ENCODE measurements at places on chromosomes 11 and 22.

DNA sequence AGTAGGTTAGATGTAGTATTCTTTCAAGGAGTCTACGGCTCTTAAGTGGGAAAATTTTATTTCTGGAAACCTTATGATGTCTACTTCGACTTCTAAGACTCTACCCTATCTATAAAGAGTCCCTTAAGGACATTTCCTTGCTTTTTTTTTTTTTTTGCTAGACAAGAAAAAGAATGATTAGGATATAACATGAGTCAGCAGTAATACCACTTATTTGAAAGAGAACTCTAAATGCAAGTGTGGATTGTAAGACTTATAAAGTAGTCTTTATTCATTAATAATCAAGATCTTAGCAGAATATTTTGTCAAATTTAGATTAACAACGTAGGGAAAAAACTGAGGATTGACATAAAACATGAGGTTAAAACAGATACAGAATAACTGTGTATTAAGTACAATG, 71.0 kb downstream of the DKK3 start:
- ATAC-seq: no peak

DNA sequence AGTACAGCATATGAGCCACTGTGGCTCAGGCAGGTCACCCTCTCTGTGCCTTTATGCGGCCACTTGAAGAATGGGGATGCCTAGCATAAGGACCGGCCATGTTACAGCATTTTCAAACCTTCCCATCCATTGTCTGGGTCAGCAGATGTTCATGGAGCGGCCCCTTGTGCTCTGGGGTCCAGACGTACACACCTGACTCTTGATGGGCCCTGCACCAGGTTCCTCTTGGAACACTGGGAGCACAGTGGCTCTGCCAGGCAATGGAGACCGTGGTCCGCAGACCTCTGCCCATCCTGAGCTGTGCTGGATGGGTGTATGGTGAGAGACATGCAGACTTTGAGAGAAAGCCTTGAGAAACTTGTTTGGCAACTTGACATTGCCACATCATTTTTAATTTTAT, 9.8 kb downstream of the PRDM11 start:
- ATAC-seq: no peak

- no peak for ATAC-seq
These were observed 52.1 kb upstream of the SHANK2 start for GRCh38 chr11:71304491-71304890.

DNA sequence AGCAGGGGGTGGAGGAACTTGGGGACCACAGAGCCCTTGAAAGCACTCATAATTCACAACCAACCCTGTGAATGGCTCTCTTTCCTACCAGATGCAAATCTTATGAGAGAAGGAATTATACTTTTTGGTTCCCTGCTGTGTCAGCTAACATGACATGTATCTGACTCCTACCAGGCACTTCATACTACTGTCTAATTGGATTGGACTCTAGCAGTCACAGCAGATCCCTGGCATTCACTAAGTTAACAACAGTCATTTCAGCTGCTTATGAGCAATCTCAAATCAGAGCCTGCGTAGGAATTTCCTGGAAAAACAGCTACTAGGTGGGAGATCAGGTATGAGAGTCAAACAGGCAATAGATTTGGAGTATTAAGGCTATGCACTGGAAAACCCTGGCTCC, 11.1 kb upstream of the ENDOD1 start:
- ATAC-seq: no peak

- ATAC-seq: no peak
These were observed 13.4 kb downstream of the CRYBA4 start for GRCh38 chr22:26635117-26635516.

GRCh38 chr11:24478718-24479117, 18.1 kb upstream of the LUZP2 start:
- no peak for ATAC-seq

DNA sequence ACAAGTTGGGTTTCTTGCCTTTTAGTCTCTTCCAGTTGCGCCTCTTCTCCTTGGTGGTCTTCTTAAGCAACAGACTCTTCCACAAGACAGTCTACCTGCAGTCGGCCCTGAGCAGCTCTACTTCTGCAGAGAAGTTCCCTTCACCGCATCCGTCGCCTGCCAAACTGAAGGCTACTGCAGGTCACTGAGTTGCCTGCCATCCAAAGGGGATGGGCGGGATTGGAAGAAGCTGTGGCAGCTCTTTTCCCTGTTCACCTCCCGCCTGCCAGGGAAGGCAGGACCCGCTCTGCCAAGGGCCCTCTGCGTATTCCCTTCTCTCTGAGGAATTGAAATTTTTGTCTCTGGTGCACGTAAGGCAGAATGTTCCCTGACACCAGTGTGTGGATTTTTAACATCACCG, 9.2 kb upstream of the STT3A start:
- no peak for ATAC-seq

DNA sequence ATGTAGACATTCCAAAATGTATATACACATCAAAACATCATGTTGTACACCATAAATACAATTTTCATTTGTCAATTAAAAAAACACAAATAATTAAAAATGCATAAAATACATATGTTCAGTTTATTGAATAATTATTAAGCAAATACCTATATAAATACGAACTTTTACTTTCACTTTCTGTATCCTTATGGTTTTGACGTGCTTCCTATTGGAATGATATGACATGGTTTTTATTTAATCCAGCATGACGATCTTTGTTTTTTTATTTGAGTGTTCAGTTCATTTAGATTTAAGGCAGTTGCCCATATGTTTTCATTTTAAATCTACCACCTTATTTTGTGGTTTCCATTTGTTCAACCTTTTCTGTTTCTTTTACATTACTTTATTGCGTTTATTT, 198.3 kb upstream of the PLET1 start:
- ATAC-seq: no peak

GRCh38 chr11:125357551-125357950, 138.5 kb downstream of the FEZ1 start:
- ATAC-seq: no peak

DNA sequence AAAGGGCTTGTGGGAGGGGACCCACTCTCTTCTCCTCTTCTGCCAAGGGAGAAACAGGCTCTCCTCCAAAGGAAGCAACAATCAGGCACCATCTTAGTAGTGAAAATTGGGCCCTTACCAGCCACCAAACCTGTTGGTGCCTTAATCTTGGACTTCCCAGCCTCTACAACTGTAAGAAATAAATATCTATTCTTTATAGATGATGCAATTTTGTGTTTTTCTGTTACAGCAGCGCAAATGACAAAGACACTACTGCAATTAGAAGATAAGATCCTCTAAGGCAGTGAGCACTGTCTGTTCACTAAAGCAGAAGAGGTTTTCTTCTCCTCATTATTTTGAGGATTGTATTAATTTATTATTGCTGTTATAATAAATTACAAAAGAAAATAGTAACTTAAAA, 691.4 kb upstream of the CCDC179 start:
- ATAC-seq: no peak

GRCh38 chr11:29251738-29252137, 765.1 kb downstream of the KCNA4 start:
- ATAC-seq: no peak

- ATAC-seq: no peak
These were observed 113.8 kb upstream of the SORL1-AS1 start for GRCh38 chr11:121566279-121567168.

DNA sequence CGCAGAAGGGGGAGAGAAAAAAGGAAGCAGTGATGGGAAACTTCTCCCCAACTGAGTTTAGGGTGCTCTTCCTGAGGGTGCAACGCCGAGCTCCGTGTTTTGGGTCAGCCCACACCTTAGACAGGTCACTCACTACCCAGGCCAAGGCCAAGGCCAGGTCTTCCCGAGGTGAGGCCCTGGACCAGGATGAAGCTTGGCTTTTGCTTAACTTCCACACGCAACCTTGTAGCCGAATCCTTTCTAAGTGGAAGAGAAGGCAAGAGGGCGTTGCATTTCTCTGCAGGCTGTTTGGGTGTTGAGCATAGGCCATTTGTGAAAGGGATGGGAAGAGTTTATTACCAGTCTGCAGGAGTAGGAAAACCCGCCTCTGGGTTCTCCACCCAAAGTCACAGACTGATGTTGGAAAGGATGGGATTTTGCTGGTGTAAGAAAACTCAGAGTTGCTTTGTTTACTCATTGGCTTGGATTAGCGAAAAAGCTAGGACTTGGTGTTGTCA, 1.5 kb downstream of the KREMEN1 start:
- no peak for ATAC-seq

DNA sequence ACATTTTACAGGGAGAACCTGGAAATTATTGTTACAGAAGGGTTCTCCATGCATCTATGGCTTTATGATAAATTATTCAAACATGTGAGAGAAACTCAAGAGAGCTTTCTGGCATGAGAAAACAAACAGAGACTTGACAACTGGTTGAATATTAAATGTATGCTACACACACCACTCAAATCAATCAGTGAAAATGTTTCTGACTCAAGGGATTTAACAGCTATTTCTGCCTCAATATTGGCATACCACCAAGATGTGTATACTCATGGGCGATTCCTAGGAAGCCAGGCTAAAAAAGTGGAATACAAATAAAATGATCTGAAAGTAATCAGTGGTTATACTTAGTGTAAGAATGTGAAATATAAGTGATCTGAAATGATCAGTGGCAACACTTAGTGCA, 15.8 kb upstream of the OR51T1 start:
- ATAC-seq: no peak

GRCh38 chr11:92226331-92227229, 2.0 kb downstream of the FAT3 start:
- ATAC-seq: no peak

- no peak for ATAC-seq
These were observed 44.5 kb downstream of the SLC22A24 start for GRCh38 chr11:63099555-63099954.

DNA sequence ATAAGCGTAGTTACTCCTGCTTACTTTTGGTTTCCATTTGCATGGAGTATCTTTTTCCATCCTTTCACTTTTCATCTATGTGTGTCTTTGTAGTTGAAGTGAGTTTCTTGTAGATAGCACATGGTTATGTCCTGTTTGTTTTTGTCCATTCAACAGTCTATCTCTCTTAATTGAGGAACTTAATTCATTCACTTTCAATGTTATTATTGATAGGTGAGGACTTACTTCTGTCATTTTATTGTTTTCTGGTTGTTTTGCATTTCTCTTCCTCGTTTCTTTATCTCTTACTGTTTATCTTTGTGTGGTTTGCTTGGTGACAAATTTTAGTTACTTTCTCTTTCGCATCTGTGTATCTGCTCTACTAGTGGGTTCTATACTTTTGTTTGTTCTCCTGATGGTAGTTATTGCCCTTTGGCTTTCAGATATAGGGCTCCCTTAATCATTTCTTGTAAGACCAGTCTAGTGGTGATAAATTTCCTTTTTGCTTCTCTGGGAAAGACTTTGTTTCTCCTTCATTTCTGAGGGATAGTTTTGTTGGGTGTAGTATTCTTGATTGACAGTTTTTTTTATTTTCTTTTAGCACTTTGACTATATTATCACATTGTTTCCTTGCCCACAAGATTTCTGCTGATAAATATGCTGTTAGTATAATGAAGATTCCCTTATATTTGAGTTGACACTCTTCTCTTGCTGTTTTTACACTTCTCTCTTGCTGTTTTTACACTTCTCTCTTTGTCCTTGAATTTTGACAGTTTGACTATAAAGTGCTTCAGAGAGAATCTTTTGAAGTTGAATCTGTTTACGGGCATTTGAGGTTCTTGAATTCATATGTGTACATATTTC, 9.0 kb upstream of the RAG1 start:
- ATAC-seq: no peak

DNA sequence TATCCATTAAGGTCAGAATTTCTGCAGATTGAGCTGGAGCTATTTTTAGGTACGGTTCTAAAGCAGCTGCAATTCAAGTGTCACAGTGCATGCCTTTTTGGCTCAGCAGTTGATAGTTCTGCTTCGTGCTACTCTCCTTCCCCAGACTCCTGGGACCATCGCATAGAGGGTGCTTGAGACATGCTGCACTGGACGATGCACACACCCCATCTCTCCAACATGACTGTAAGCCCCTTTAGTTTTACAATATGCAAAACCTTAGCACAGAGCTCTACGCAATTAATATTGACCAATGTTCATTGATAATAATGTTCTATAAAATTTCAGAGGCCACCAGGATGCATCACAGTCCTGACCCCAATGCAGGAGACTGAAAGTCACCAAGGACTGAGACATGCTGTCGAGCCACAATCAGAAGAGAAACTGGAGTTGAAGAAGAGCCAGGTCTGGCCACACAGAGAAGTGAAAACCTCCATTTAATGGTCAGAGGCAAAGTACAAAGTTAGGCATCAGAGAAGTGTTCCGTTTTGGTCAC, 120.9 kb upstream of the ZC3H12C start:
- peak; percentile 55 for ATAC-seq

GRCh38 chr11:114812733-114813132, 134.4 kb downstream of the NXPE2 start:
- ATAC-seq: peak; percentile 93

DNA sequence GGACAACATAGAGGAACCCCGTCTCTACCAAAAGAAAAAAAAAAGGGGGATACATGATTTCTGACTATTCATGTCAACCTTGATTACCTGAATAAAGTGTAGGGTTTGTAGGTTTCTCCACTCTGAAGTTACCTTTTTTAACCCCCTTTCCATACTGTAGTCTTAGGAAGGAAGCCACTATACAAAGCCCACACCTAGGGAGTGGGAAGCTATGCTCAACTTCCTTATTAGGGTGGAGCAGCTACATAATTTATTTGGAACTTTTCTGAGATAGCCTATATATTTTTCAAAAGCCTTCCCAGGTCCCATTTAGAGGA, 582 bp upstream of the ATP6V1E1 start:
- peak; percentile 2 for ATAC-seq

- no peak for ATAC-seq
These were observed 47.0 kb downstream of the LDLRAD3 start for GRCh38 chr11:35990816-35991215.

DNA sequence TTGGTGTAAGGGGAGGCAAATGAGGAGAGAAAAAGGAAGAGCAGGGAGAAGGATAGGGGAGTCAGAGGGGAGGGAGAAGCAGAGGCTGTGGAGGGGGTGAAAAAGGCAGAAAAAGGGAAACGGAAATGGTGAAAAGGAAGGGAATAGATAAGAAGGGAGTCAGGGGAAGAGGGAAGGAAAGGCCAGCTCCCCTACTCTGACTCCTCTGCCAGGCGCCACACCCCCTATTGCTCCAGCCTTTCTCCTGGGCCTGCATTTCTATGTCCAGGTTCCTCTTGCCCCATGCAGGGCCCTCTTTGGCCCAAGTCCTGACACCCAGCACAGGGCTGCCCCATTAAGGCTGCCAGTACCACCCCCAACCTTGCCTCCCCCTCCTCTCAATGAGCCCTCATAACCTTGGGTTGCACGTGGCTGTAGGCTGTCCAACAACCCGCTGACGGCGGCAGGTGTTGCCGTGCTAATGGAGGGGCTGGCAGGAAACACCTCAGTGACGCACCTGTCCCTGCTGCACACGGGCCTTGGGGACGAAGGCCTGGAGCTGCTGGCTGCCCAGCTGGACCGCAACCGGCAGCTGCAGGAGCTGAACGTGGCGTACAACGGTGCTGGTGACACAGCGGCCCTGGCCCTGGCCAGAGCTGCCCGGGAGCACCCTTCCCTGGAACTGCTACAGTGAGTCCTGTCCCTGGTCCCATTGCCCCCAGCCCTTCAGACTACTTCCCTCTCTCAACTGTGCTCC, 3.4 kb upstream of the NHERF4 start:
- ATAC-seq: no peak

DNA sequence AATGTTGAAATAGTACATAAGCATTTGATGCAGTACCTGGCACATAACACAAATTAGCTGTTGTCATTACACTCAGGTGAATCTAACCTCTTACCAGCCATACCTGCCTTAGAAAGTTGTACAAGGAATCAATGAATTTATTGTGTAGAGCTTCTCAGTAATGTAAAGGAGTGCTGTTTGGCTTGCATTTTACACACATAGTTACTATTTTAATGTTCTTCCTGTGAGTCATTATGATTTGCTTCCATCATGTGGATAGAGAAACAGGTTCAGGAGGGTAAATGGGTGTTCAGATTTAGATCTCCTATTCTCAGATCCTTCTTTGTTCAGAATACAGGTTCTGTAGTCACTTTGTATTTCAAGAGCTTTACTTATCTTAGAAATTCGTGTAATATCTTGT, 27.6 kb upstream of the RCE1 start:
- ATAC-seq: no peak

Measured in motor neuron (in vitro differentiated cells).